ENCODE measurements at places on chromosomes 3 and 15. TPM values are rescaled to one million over a fixed set of nuclear protein-coding genes. Genes with fewer than 3 reads are reported as not detected.

The LSMEM2 gene
- total RNA-seq, result not detected

The ZNF501 gene
- total RNA-seq, result not detected

The EFL1 gene
- total RNA-seq, result 12.4 TPM

The SLC6A11 gene
- 34.0 TPM for total RNA-seq

The SCAANT1 gene
- total RNA-seq, result not detected

The ADCY5 gene
- not detected for total RNA-seq

The GOLGA8O gene
- 0.47 TPM for total RNA-seq

The CCR9 gene
- not detected for total RNA-seq

The PLA2G4E gene
- not detected for total RNA-seq

The CNTN3 gene
- total RNA-seq, result not detected

The CNTN4 gene
- total RNA-seq, result not detected

The RPS27L gene
- 33.9 TPM for total RNA-seq

The IQCB1 gene
- total RNA-seq, result 29.0 TPM

The FBXO40 gene
- not detected for total RNA-seq

The OR5K2 gene
- total RNA-seq, result not detected

The EID1 gene
- total RNA-seq, result 115 TPM

The TMEM42 gene
- 10.2 TPM for total RNA-seq

The CLRN1 gene
- total RNA-seq, result not detected

The CFAP100 gene
- not detected for total RNA-seq

The TMCO5A gene
- total RNA-seq, result not detected

The POLQ gene
- total RNA-seq, result 22.2 TPM

The POLR2M gene
- total RNA-seq, result 769 TPM

The IQCF5 gene
- total RNA-seq, result not detected

The DNAJA4 gene
- total RNA-seq, result 5.4 TPM

The GNAT1 gene
- not detected for total RNA-seq

The ANKRD63 gene
- total RNA-seq, result 1.4 TPM

The SIDT1 gene
- 18.4 TPM for total RNA-seq

The NR2F2 gene
- total RNA-seq, result 19.6 TPM

The CAMK2N2 gene
- total RNA-seq, result 1.2 TPM

The ISLR gene
- not detected for total RNA-seq

The IL20RB gene
- 0.73 TPM for total RNA-seq

The RARB gene
- not detected for total RNA-seq

The VGLL4 gene
- total RNA-seq, result 46.3 TPM

The DPPA2 gene
- not detected for total RNA-seq

The GPR149 gene
- total RNA-seq, result not detected

The PDZRN3 gene
- total RNA-seq, result not detected

The C3orf80 gene
- 0.33 TPM for total RNA-seq

The SKOR1 gene
- 0.35 TPM for total RNA-seq

The NR2E3 gene
- 0.35 TPM for total RNA-seq

The GHSR gene
- not detected for total RNA-seq

The PLIN1 gene
- total RNA-seq, result 1.0 TPM

The C2CD4B gene
- total RNA-seq, result not detected

The SCN5A gene
- not detected for total RNA-seq
